ENCODE measurements at places on chromosomes 7 and 10.

DNA sequence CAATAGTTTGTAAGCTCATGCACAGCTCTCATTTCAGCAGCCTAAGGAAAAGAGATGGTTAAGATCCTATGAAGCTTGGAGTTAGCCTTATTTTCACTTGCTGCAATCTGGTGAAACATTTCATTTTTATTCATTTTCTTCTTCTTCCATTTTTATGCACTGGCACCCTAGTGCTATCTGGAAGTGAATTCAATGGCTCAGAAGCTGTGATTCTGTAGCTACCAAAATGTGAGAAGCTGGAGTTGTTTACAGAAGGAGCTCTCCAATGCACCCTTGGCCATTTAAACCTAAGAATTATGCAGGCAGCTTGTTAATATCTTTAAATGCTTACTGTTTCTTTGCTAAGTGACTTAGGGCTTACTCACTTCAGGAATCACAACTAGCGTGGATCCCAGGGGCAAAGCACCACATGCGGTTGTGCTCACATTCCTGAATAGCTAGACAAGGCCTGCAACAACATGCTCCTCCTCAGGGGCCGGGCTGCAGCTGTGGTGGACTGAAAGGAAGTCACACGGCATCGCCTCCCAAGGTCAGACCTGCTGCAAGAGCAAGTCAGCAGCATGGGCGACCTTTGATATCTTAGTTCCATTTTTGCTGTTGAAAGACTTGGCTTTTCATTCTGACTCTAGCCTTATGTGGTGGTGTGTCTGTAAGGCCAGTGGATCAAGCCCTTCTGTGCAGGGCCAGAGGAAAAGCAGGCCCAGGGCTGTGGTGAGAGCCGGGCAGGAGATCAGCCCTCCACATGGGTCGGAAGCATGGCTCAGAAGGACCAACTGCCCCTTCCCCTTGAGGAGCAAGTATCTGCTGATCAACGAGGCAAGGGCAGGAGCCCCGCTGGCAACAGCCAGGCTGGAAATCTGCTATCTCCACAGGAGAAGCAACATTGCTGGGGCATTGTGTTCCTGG, 91.9 kb upstream of the MBL2 start:
- no peak for DNase-seq

GRCh38 chr7:103711413-103711812, 265.4 kb upstream of the SLC26A5 start:
- no peak for DNase-seq

DNA sequence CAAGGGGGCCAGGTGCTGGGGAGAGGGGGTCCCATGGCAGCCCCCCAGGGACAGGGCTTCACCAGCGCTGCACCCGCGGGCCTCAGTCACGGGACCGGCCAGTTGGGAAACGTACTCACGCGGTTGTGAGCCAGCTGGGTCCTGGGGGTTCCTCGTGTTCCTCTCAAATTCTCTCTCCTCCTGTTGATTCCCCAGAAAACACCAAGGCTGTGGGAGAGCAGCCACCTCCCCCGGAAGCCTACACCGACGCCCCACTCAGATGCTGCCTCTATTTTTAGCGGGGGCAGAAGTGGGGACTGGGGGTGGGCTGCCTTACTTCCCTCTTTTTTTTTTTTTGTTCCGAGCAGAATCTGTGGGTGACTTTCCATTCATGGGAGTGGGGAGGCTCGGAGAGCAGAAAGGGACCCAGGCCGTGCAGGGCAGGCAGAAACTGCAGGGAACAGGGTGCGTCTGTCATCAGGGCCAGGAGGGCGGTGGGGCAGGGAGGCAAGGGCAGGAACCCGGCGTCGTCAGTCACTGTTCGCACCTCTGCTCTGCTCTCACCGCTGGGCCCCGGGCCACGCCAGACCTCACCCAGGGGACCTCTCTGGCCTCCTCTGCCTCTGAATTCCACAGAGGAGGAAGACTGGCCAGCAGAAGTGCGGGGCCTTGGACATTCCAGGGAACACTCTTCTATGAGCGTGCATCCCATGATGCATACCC, 63.1 kb downstream of the CARD11 start:
- no peak for DNase-seq

DNA sequence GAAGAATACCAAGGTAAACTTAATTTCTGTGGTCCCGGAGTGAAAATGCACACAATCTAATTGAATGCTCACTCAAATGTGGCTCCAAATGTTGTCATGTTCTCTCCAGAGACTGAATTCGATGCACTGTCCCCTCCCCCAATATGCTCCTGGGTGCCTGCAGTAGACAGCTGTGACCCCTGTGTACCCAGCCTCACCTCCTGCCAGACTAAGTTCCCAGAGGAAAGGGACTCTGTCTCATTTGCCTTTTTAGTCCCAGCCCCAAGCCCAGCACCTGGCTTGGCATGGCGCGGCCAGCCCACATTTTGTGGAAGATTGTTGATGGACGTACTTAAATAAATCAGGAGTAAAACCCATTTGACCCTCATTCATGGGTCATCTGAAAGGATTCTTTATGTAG, 21.8 kb upstream of the FIGNL1 start:
- DNase-seq: no peak

- no peak for DNase-seq
These were observed 39.0 kb upstream of the ZMIZ1 start for GRCh38 chr10:79029478-79030390.

DNA sequence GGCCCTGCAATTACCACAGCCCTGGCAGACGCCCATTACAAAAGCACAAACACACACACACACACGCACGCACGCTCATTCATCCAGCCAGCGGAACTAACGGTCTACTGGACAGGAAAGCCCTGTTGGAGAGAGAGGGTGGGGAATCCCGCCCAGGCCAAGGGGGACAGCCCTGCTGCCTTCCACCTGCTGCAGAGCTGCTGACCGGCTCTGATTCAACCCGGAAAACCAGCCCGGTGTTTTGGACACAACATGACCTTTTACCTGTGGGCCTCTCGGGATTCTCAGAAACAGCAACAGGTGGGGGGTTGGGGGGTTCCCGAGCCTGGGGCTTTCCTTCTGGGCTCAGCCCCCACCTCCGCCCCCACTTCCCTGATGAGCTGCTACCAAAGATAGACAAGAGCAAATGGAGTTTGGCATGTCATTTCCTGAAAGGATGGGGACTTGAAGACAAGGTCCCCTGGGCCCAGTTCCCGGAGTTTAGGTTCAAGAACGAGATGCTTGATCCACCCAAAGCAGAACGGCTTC, 18.5 kb upstream of the SERPINE1 start:
- DNase-seq: no peak

GRCh38 chr7:43565786-43566185, 17.1 kb upstream of the STK17A start:
- no peak for DNase-seq

DNA sequence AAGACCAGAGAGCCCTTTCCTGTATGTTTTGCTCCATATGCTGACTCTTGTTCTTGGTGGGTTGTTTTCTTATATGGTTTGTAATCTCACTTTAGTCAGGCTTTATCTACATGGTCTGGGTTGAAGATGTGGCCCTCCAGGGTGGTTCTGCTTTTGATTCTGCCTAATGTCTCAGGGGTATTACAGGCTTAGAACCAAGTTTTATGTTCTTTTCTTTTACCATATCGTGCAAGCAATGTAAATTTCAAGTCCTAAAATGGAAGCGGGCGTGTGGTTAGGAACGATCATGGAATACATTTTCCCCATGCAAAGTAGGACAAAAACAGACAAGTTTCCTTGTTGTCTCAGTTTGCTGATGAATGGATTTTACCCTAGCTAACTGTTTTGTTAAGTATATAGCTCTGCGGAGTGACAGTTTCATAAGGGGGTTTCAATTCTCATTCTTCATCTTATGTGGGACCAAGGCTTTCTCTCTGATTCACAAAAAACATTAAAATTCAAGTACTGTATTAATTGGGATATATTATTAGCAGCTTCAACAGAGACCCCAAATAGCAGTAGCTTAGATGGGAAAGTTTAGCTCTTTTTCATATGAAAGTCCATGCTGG, 58.7 kb downstream of the MTURN start:
- no peak for DNase-seq

DNA sequence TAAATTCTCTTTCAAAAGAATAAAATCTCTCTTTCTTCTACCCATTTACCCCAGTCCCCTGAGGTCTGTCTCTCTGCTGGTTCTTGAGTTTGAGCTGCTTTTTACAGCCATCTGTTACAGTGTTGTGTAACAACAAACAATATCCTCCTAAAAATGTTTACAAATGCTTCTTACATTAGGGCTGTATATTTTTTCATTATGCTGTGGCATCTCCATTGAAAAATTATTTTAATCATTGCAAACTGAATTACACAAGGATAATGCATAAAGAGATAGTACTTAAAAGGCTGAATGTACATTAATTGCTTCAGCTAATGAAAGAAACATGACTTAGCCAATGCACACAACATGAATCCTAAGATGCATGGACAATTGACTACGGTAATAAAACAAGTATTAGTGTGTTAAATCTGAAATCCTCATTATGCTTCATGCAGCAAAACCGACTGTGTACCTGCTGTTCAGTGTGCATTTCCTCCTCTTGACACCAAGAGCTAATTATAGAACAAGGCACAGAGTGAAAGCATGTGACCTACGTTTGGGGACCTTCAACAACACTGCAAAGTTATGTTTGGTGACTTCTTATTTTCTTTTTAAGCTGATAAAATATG, 181.7 kb upstream of the RHOBTB1 start:
- no peak for DNase-seq

DNA sequence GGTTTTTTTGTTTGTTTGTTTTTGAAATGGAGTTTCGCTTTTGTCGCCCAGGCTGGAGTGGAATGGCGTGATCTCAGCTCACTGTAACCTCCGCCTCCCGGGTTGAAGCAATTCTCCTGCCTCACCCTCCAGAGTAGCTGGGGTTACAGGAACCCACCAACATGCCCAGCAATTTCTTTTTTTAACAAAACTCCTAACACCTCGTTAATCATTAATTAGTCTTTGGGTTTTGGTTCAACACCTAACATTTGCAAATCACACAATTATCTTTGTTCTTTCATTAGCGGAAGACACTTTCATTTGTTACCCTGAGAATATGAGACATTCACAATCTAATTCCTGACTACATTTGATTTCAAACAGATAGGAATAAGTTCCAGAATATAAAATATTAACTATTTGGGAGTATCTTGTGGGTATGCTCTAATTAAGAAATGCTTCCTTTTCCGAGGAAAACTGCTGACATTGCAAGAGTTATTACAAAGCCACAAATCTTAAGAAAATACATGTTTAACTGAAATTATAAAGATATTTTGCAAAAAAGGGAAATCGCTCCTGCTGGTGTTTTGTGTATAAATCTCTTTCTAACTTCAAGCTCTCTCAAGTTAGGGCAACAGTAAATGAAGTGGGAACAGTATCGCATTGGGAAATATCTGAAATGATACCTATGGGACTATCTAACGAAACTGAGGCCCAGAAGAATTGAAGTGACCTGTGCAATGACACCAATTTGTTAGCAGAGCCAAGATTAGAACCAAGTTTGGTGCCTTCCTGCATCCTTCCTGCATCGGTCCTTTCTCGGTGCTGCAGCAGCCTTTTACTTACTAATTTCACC, 1.2 kb upstream of the LSM8 start:
- no peak for DNase-seq

DNA sequence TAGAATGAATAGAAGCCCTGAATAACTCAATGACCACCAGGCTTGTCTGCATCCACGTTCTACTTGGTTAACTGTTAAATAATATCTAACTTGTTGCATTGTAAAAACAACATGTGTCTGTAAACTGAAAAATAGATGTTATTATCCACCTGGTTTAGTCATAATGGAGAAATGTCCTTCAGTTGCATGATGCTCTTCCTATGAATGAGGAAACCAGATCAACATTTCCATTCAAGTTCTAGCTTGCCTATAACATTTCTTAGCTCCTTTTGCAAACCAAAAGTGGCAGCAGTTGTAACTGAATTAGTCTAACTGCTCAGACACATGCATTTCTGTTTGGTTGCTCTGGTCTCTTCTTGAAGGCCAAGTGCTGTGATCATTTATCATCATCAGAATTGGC, 62.9 kb upstream of the BET1 start:
- DNase-seq: no peak

- no peak for DNase-seq
These were observed 64.3 kb upstream of the ANTXRL start for GRCh38 chr10:46222364-46222935.

- no peak for DNase-seq
These were observed 76.5 kb downstream of the BMPER start for GRCh38 chr7:33981671-33982424.

DNA sequence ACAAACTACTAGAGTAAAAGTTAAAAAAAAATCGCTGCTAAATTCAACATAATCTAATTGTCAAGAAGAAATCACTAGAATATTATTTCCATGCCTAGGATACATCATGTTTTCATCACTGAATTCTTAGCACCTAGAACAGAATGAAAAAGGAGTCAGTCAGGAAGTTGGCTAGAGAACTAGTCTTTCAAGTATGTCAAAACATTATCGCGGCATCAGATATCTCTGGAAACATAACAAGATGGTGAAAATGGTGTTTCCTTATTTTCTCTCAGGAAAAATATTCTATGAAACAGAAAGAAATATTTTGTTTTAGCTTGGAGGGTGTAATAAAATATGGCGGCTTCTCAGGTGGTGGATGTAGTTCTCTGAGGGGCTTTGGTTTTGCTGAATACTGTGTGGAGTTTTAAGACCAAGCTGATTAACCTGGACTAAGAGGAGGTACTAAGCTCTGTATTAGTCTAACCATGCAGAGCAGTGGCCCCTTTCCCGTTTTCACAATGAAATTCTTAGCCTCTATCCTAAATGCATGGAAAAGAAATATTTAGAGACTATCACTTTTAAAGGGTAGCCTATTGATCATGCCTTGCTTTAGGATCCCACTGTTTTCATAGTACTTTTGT, 205.6 kb downstream of the MDFIC start:
- no peak for DNase-seq

DNA sequence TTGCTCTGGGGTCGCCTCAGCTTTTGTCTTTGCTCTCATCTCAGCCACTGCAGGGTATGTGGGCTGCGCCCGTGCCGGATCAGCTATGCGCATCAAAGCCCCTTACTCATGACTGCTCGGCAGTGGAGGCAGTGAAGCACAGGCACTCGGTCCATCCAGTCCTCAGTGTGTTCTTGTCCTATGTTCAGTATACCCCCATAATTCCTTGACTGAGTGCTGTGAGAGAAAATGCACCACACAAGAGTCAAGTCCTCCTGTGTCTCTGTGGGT, 27.4 kb downstream of the EPDR1 start:
- no peak for DNase-seq

GRCh38 chr10:111231779-111232178, 154.9 kb downstream of the ADRA2A start:
- DNase-seq: no peak

DNA sequence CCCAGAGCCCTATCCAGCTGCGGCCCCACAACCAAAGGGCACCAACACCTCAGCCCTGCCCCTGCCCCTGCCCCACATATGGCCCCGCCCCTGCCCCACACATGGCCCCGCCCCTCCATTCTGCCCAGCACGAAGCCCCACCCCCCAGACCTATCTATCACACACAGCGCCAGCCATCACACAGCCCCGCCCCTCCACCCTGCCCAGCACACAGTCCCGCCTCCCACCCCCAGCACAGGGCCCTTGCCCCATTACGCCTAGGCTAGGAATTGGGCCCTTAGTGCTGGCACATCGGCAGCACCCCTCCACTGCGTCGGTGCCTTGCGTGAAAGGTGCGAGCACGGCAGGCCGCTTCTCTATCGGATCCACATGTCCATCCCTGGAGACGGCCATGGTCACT, 126.8 kb downstream of the MAD1L1 start:
- no peak for DNase-seq
